ENCODE measurements at places on chromosomes 7 and 10. TPM values are rescaled to one million over a fixed set of nuclear protein-coding genes. Genes with fewer than 3 reads are reported as not detected.
A peak's percentile ranks its signal among the peaks of the same experiment; 100 is the strongest.

GRCh38 chr7:45910855-45911254, 10.2 kb downstream of the IGFBP3 start:
- DNase-seq = no peak

DNA sequence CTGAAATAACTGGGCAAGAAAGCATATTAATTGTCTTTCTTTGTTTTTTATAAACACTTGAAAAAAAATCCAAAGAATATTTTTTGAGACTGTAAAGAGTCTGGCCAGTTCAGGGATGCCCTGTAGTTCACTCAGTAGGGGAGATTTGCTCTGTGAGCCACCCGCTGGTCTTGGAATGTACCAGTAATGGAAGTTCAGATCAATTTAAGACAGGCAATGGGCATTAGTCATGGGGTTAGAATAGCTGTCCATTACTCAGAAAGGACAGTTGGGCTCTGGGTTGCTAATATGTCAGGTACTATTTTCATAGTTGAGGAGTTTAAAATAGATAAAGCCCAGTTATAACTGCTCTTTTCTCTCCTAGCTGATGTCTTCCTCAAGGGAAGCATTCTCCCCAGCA, 38.7 kb downstream of the A1CF start:
- DNase-seq = no peak

DNA sequence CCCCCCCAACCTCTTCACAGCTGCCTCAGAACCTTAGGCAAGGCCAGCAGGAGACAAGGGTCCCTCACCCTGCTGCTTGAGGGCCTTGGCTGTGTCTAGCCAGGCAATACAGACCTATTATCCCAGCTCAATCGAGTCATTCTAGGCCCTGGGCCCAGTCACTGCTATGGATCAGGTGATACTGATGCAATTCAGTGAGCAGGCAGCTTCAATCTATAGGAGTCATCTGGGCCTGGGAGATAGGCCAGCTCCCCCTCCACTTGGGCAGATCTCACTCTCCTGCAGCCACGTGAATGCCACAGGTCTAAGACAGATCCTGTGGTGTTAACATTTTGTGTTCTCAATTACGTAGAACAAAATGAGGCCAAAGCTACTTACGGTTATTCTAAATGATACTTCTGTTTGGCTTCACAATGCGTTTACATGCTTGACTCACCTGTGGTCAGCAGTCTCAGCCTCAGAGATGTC, 68.0 kb upstream of the LRRC4 start:
- peak; percentile 18 for DNase-seq

- DNase-seq = no peak
These were observed 11.7 kb downstream of the RPA3 start for GRCh38 chr7:7706556-7707172.

DNA sequence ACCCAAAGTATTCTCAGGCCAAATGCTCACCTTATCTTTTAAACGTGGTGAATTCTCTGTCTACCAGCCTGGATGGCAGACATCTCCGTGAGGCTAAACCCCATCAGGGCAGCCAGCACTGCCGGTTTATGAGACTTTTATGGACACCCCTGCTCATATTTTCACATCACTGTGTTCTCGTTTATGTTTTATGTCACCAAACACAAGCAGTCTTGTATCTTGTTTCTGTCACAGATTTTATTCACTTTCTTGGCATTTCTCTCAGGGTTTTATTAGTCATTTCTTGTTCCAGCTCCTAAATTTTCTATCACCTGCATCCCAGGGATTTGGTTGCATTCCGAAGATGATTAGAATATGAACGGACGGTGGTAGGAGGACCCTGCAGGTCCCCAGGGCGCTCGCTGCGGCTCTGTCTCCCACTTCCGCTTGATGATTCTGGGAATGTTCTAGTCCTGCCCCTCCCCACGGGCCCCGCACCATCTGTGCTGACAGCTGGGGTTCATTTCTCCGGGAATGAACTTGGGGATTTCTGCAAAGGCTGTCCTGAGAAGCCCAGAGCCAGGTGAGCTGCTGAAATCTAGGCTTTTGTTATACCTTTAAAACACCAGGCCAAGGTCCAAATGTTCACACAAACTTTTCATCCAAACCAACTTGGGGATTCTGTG, 217.6 kb downstream of the GFRA1 start:
- DNase-seq = no peak

GRCh38 chr10:60463746-60464145, 74.1 kb upstream of the ANK3 start:
- DNase-seq = no peak

DNA sequence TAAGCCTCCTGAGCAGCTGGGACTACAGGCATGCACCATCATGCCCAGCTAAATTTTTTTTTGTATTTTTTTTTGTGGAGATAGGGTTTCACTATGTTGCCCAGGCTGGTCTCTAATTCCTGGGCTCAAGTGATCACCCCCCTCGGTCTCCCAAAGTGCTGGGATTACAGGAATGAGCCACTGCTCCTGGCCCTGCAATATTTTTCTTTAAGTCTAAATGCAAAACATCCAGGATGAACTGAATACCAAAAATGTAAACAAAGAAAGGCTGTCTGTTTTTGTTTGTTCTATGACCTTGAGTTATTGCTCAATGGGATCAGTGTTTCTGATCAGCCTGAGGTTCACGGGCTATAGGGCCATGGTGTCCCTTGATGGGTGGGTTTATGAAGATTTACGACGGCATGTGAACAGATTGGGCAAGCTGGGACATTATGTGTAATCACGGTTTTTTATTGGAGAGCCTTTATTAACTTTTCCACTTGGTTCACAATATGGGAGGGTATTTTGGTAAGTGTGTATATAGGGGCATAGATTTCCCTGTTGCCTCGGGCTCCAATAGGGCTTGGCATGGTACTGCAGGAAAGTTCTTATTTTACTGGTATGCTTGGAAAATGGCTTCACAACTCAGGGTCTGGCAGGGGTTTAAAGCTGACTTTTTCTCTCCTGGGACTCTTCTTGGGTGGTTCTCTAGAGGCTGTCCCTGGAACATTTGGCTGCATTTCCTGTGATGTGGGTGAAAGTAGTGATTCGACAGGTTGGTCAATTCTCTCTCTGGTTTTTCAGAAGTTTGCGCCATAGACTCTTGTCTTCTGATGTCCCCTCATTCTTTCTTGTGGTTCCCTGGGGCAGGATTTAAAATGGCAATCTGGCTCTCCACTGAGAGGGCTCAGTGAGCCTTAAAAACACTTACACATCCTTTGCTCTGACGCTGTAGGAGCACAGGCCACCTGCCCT, 41.6 kb downstream of the MRPS33 start:
- no peak for DNase-seq

- DNase-seq = peak; percentile 79
These were observed 15.5 kb downstream of the CARD11 start for GRCh38 chr7:3028071-3028757.

- no peak for DNase-seq
These were observed 11.1 kb downstream of the KAZALD1 start for GRCh38 chr10:101072923-101073322.

GRCh38 chr7:83210479-83210878, 47.8 kb upstream of the PCLO start:
- DNase-seq = no peak

GRCh38 chr10:28722065-28722803, 44.9 kb downstream of the BAMBI start:
- DNase-seq = peak; percentile 13

The KIAA1217 gene
- 0.67 TPM for total RNA-seq

The ZCCHC24 gene
- total RNA-seq = 1.0 TPM

The MINDY4 gene
- 1.3 TPM for total RNA-seq

The ELOVL3 gene
- not detected for total RNA-seq

The GDF2 gene
- total RNA-seq = not detected

The AOAH gene
- 17.1 TPM for total RNA-seq

The POU6F2 gene
- total RNA-seq = not detected

The CPA2 gene
- total RNA-seq = not detected

Data from activated CD8-positive, alpha-beta T cell treated with anti-CD3 and anti-CD28 coated beads for 36 hours (primary cell).